ENCODE measurements at places on chromosomes 2 and 18. TPM values are rescaled to one million over a fixed set of nuclear protein-coding genes. Genes with fewer than 3 reads are reported as not detected.

- peaks cover 5% of the 10 kb centered on the region for H3K4me1 ChIP-seq
- no peaks in the 10 kb centered on the region for H3K36me3 ChIP-seq
These were observed 14.5 kb downstream of the NTSR2 start for GRCh38 chr2:11655495-11655894.

GRCh38 chr2:202022755-202023154, 10.9 kb upstream of the FZD7 start:
- no peak for DNase-seq
- H3K4me3 ChIP-seq, result no peak overlapping the region
- H3K27me3 ChIP-seq, result peaks cover 3% of the 10 kb centered on the region
- no peak overlapping the region for H3K27ac ChIP-seq
- H3K36me3 ChIP-seq, result no peaks in the 10 kb centered on the region
- peaks cover 24% of the 10 kb centered on the region for H3K4me1 ChIP-seq

GRCh38 chr2:217101972-217102371, 242.1 kb upstream of the TNP1 start:
- H3K36me3 ChIP-seq, result no peaks in the 10 kb centered on the region
- no peak overlapping the region for H3K27ac ChIP-seq
- no peak overlapping the region for H3K4me3 ChIP-seq
- peaks cover 8% of the 10 kb centered on the region for H3K27me3 ChIP-seq
- H3K4me1 ChIP-seq, result no peaks in the 10 kb centered on the region

Gene ACMSD
- total RNA-seq, result not detected

- no peak overlapping the region for H3K4me3 ChIP-seq
- no peaks in the 10 kb centered on the region for H3K36me3 ChIP-seq
- no peaks in the 10 kb centered on the region for H3K4me1 ChIP-seq
- H3K27ac ChIP-seq, result no peak overlapping the region
- peaks cover 43% of the 10 kb centered on the region for H3K27me3 ChIP-seq
- no peak for DNase-seq
These were observed 182.3 kb downstream of the RDH14 start for GRCh38 chr2:18378020-18378653.

Gene HOXD11
- 0.21 TPM for total RNA-seq

Gene NT5DC4
- total RNA-seq, result not detected

Gene BOLL
- not detected for total RNA-seq

DNA sequence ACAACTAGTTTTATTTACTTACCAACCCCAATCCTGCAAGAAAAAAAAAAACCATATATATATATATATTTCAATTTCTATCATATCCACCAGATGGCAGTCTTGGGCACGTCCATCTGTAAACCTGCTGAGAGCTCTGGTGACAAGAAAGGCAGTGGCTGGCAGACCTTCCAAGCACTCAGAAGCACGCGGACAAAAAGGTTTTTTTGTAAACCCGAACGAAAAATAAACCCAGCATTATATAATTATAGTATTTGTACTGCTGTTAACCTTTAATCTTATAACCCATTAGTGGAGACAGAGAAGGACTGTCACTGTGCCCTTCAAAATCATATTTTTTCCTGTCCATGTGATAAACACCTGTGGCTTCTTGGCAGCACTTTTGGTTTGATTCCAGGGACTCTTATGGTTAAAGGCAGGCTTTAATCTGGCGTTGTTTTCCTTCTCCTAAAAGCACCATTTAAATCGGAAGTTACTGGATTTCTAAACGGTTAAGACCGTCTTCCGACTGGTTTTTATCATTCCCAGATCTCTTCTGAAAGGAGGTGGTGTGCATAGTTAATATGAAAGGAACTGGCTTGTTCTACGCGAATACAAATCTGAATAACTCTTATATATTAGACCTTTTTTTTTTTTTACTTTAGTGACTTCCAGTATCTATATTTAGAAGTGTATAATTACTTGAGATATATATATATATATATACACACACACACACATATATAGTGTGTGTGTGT, 31.0 kb upstream of the SLC3A1 start:
- H3K4me1 ChIP-seq, result peaks cover 15% of the 10 kb centered on the region
- H3K36me3 ChIP-seq, result no peaks in the 10 kb centered on the region
- no peaks in the 10 kb centered on the region for H3K27me3 ChIP-seq

Gene HADHA
- 125 TPM for total RNA-seq

DNA sequence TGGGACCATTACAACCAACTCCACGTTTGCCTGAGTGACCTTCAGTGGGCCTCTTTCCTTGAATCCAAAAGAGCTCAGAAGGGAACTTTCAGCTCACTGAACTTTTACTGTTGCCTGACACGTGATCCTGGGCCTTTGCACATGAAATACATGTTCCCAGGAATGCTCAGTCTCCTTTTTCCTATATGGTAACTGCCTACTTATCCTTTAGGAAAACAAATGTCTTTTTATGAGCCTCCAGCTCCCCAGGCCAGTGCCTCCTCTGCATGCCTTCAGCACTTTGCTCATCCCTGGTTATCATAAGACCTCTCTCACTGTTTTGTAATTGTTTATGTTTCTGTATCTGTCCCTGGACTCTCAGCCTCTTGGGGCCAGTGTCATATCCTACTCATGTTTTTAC, 5.1 kb downstream of the PLA2R1 start:
- no peak overlapping the region for H3K27ac ChIP-seq
- DNase-seq, result no peak
- no peak overlapping the region for H3K4me3 ChIP-seq

DNA sequence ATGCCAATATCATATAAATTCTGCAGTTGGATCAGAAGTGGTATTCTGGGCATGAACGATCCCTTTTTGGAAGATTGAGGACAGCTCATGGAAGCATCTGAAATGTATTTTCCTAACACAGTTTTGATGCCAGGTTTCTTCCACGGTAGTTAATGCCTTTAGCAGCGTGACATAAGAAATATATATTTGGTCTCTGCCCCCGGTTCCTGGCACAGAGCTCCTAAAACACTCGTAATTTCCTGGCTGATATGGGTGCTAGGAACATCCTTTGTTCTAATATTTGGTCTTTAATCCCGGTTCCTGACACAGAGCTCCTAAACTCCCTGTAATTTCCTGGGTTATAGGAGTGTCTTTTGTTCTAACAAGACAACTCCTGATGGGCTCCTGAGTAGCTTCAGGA, 8.2 kb upstream of the CABLES1 start:
- DNase-seq, result no peak
- H3K36me3 ChIP-seq, result no peaks in the 10 kb centered on the region
- no peak overlapping the region for H3K4me3 ChIP-seq
- H3K27me3 ChIP-seq, result peaks cover 3% of the 10 kb centered on the region

DNA sequence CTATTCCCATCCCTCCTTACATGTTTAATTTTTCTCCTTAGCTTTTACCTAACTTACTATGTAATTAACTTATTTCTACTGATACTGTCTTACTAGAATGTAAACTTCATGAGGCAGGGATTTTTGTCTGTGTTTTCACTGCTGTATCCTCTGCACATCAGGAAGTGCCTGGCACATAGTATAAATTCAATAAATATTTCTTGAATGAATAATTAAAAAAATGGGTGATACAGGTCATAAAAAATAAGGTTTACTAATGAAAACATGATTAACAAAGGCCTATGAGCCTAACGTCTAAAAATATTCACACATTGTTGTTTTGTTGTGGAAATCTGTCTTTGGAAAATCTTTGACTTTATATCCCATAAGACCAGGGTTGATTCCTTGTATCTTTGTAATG, 4.5 kb downstream of the RBKS start:
- peaks cover 3% of the 10 kb centered on the region for H3K36me3 ChIP-seq
- peaks cover 4% of the 10 kb centered on the region for H3K4me1 ChIP-seq
- DNase-seq, result no peak
- no peaks in the 10 kb centered on the region for H3K27me3 ChIP-seq

- H3K27ac ChIP-seq, result no peak overlapping the region
- H3K4me1 ChIP-seq, result peaks cover 5% of the 10 kb centered on the region
- no peak for DNase-seq
These were observed 177.2 kb downstream of the SETBP1 start for GRCh38 chr18:44857744-44858491.

GRCh38 chr2:227191367-227191766, 26.9 kb downstream of the COL4A3 start:
- no peaks in the 10 kb centered on the region for H3K36me3 ChIP-seq
- H3K27ac ChIP-seq, result no peak overlapping the region
- H3K27me3 ChIP-seq, result peaks cover 6% of the 10 kb centered on the region
- DNase-seq, result no peak

DNA sequence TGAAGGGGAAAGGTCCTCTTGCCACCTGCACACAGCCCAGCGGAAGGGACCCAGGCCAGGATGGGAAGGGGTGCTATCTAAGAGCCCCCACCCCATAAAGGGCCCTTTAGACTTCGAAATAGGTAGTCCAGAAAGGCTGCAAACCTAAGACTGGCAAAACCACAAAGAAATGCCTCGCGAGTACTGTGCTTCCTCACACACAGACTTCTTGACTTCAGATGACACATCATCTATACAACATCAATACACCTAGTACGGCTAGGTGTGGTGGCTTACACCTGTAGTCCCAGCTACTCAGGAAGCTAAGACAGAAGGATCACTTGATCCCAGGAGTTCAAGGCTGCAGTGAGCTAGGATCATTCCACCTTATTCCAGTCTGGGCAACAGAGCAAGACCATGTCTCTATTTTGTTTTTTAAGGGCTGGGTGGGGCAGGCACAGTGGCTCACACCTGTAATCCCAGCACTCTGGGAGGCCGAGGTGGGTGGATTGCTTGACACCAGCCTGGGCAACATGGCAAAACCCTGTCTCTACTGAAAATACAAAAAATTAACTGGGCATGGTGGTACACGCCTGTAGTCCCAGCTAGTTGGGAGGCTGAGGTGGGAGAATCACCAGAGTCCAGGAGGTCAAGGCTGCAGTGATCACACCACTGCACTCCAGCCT, 125.8 kb downstream of the CABLES1 start:
- H3K27me3 ChIP-seq, result no peaks in the 10 kb centered on the region
- DNase-seq, result no peak
- peak overlapping the region; percentile 31 for H3K4me3 ChIP-seq
- H3K27ac ChIP-seq, result peak overlapping the region; percentile 92

GRCh38 chr2:172976116-172976515, 99.5 kb upstream of the MAP3K20 start:
- no peaks in the 10 kb centered on the region for H3K36me3 ChIP-seq
- H3K4me3 ChIP-seq, result peak overlapping the region; percentile 58
- no peak for DNase-seq
- H3K27me3 ChIP-seq, result no peaks in the 10 kb centered on the region

- no peak overlapping the region for H3K27ac ChIP-seq
- no peaks in the 10 kb centered on the region for H3K27me3 ChIP-seq
- no peak overlapping the region for H3K4me3 ChIP-seq
- no peaks in the 10 kb centered on the region for H3K4me1 ChIP-seq
- no peak for DNase-seq
These were observed 157.4 kb upstream of the GULP1 start for GRCh38 chr2:188134241-188134640.

DNA sequence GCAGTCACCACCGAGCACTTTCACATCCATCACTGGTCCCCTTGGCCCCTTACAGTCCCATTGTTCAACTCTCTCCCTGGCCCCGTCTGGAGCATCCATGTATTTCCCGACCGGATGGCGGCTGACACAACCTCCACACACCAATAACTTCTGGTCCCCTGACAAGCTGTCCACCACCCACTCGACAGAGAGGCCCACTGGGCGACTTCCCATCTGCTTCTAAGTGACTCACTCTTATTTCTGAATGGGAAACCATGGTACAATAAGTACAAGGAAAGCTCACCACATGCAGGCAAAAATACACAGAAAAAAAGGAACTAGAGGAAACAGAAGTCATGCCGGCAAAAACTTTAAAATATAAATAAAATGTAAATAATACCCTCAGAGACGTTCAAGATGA, 82.9 kb upstream of the RAB12 start:
- H3K36me3 ChIP-seq, result no peaks in the 10 kb centered on the region
- no peak overlapping the region for H3K4me3 ChIP-seq

DNA sequence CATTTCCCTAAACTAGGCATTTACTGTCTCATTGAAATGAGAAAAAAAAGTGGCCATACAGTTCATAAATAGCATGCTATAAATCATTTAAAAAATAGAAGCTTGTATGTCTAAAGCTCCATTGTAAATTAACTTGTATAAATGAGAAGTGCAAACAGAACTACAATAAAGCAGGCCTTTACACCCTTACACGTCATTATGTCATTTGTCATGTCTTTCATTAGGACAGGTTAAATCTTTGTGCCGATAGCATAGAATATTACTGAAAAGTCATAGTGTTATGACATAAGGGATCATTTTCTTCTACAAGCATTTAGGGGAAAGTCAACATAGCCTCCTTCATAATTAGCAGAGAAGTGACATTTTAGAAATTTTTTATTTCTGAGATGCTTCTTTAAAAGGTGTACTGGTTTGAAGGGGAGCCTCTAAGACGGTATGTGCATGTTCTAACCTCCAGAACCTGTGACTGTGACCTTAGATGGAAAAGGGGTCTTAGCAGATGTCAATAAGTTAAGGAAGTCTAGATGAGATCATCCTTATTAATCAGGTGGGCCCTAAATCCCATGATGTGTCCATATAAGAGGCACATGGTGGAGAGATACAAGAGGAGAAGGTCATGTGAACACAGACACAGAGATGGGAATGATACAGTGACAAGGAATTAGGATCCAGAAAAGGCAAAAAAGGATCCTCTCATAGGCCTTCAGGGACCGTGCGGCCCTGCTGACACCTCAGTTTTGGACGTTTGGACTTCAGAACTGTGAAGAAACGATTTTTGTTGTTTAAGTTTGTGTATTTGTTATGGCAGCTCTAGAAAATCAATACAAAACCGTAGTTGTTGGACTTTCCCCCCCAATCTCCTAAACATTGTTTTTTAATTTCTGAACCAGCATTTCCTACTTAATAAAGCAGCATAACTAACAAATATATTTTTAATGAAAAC, 863.7 kb downstream of the MBD2 start:
- H3K36me3 ChIP-seq, result no peaks in the 10 kb centered on the region
- peaks cover 4% of the 10 kb centered on the region for H3K27me3 ChIP-seq
- no peak overlapping the region for H3K27ac ChIP-seq

- H3K36me3 ChIP-seq, result no peaks in the 10 kb centered on the region
- DNase-seq, result no peak
- H3K4me3 ChIP-seq, result no peak overlapping the region
- peaks cover 4% of the 10 kb centered on the region for H3K27me3 ChIP-seq
These were observed 34.8 kb upstream of the MYO3B start for GRCh38 chr2:170143045-170143717.

DNA sequence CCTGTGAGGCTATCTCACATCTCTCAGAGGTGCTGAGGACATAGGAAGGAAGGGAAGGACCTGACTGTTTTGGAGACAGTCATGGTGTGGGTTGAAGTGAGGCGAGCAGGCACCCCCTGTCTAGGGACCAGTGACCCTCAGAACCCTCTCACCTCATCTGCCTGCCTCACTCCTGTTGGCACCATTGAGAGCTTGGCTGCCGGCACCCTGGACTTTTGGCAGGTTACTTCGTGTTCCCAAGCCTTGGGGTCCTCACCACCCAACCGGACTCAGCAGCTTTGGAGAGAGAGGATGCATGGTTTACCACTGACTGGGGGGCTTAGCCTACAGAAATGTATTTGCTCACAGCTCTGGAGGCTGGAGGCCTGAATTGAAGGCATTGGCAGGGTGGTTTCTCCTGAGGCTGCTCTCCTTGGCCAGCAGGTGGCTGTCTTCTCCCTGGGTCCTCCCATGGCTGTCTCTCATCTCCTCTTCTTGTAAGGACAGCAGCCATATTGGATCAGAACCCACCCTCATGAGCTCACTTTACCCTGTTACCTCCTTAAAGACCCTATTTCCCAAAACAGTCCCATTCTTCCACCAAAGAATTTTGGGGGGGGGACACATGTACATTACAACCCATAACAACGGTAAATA, 142.0 kb downstream of the TSN start:
- no peaks in the 10 kb centered on the region for H3K36me3 ChIP-seq
- no peaks in the 10 kb centered on the region for H3K4me1 ChIP-seq
- peaks cover 4% of the 10 kb centered on the region for H3K27me3 ChIP-seq

Gene RASGRP3
- total RNA-seq, result 0.94 TPM

- DNase-seq, result no peak
- H3K4me1 ChIP-seq, result peaks cover 4% of the 10 kb centered on the region
- H3K36me3 ChIP-seq, result no peaks in the 10 kb centered on the region
- H3K27ac ChIP-seq, result no peak overlapping the region
- H3K4me3 ChIP-seq, result no peak overlapping the region
- no peaks in the 10 kb centered on the region for H3K27me3 ChIP-seq
These were observed 151.1 kb downstream of the CCDC148 start for GRCh38 chr2:158305501-158305900.

Gene GNAL
- 8.3 TPM for total RNA-seq

All from type B pancreatic cell (in vitro differentiated cells).